Stimulated activated CD8-positive, alpha-beta memory T cell treated with anti-CD3 and anti-CD28 coated beads, Interleukin-15, amount 100 ng/mL, for 24 hours (primary cell): ENCODE measurements at places on chromosomes 5 and 9.

- peak; percentile 89 for DNase-seq
These were observed at the start of gene GALT for GRCh38 chr9:34646211-34647083. GALT (plus strand) TSS chr9:34646675; CDS start chr9:34646705, 30 bp downstream.

DNA sequence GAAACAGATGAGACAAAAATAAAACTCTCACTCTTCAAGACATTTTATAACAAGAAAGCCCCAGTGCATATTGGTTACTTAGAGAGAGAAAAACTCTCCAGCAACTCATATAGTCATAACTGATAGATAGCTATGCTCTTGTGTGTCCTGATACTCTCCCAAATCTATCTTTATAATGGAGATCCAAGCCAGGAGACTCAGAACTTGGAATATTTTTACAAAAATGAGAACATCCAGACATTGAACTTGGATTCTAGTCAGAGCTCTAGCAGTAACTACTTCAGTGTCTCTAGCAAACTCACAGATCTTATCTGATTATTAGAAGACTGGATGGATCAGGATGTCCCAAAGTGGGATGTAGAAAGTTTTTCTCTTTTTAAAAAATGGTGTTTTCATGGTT lies 412.7 kb upstream of the BRINP1 start:
- no peak for DNase-seq

GRCh38 chr9:114250235-114250568 lies 72.7 kb upstream of the ORM1 start:
- DNase-seq = no peak

DNA sequence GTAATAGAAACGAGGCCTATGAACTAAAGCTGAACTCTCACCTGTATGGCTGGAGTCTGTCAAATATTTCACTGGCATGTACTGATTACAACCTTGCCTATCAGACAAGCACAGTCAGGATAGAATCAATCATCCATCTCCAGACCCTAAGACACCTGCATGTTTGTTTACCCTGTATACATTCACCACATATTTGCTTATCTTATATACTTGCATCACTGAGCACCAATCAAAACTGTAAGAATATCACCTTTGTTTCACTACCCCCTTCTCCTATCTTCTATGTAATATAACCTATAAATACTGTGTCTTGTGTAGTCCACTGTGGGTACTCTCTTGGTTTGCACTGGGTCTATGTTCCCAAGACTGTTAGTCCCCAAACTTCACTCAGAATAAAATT lies 1085.7 kb downstream of the TAF11L14 start:
- no peak for DNase-seq
